ENCODE measurements at places on chromosomes 11 and 22.

DNA sequence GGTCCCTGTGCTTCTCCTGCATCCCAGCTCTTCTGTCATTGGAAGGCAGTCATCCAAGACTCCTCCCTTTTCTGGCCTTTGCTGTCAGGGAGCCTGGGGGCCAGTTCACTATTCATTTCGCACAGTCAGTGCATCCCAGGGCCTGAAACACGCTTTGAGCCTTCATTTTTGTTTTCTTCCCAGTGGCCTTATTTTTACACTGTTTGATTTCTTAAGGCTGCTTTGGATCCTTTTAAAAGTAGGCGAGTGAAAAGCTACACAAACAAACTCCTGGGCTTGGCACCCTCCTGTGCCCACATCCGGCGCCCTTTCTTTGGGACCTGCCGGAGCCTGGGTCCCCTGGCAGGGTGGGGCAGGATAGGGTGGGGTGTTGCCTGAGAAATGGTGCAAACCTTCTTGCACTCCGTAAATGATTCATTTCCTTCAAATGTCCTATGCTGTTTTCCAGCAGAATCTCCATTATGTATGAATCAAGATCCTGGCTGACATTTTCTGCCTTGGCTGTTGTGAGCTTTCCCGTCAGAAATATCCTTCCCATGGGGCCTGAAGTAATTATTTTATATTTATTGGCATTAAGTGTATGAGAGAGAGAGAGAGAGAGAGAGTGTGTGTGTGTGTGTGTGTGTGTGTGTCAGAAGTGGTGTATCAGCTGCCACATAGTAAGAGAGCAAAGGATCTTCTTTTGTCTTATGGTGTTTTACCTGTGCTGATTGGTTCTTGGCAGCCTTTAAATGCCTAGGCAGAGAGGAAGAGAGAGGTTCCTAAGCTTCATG lies 45.6 kb downstream of the BCR start:
- no peak for DNase-seq

DNA sequence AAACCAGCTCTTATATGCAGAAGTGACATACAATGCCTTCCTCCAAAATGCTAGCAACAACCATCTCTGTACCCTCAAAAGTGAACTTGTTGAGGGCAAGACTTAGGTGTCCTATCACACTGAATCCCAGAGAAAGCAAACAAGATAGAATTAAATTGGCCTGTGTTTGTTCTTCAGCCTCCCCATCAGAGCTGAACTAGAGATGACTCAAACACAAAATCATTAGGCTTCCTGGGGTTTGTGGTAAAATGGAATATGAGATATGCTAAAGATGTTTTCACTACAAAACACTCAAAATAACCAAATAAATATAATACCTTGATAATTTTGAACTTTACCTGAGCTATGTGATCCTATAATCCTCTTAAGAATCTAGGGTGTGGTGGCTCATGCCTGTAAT lies 31.6 kb downstream of the ZNF214 start:
- no peak for DNase-seq

DNA sequence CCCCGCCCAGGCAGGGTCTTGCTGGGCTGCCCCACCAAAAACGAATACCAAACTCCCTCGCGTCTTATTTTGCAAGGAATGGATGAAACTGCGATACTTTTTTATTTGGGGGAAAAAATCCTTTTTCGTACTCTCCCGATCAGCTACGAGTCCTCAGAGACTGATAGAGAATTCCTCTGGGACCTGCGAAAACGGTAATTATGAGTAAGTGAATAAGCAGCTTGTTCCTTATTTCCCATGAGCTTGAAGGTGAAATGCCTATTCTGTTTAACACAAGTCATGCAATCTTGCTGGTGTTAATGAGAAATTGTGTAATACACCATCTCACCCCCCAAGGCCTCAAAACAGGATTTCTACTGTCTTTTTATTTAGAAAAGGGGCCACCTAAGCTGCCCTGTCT lies 5.5 kb downstream of the GRK3 start:
- no peak for DNase-seq

GRCh38 chr22:46233231-46233630 lies 16.9 kb downstream of the CDPF1 start:
- no peak for DNase-seq

DNA sequence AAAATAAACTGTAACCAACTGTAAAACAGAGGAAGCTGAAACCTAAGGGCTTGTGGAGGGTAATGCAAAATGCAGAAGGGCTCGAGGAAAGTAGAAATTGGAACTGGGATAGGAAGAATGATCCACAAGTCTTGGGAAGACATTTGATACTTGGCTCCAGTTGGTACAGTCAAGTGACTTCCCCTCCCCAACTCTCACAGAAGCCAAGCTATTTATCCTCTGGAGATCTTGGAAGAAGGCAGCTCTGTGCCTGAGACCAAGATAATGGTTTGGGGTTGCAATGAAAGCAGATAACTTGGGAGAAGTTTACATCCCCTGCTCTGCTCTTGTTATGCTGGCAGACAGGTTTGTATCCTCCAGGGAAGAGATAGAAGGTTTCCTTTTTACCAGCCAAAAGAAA lies 198.9 kb upstream of the ZC3H12C start:
- no peak for DNase-seq

DNA sequence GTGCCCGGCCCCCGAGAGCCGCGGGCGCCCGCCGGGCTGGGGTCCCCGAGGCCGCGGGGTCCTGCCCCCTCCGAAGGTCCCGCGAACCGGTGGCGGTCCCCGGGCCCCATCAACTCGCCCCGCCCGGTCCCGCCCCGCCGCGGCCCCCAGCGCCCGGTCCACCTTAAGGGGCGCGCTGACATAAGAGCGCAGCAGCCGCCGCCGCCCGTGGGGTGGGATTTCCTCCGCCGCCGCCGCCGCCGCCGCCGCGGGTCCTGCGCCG lies at the start of gene ZDHHC8:
Gene ZDHHC8 (plus strand): TSS at position 208 of the 262 bp plus-strand sequence. CDS start 144 bp downstream, outside the sequence.
- DNase-seq: no peak

DNA sequence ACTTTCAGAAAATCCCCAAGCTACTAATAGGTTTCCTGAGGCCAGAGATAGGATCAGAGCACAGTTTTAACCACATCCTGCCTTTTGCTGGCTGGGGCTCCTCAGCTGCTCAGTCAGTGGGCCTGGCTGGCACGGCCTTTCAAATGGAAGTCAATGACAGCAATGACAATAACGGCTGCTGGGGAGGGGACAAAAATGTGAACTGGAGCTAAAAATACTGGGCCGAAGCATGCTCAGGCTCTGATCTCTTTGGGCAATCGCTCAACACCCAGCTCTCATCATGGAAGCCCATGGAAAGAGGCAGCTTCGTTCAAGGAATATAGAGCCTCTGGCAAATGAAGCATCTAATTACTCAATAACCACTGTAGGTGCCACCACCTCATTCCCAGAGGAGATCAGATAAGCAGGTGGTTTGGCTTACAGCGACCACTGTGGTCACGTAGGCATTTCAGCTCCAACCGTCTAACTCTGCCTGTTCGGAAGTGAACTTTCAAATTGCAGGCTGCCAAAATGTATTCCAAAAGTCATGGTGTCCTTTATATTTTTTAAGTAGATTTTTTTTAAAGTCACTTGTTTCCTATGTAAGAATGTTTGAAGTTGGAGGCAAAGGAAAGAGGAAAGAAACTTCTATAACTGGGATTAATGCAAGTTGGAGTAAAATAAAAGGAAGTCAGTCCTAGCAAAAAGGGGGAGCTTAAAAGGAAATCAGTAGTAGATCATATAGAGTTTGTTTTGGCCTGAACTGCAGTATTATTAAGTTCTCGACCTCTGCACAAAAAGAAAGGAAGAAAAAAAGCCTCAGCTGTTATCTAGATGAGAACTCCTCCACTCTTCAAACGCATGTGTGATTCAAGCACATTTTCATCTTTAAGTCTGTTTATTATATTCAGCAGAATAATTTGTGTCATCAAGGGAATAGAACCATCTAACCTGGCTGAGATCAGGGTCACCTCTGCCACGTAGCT lies 14.1 kb downstream of the WT1 start:
- no peak for DNase-seq

DNA sequence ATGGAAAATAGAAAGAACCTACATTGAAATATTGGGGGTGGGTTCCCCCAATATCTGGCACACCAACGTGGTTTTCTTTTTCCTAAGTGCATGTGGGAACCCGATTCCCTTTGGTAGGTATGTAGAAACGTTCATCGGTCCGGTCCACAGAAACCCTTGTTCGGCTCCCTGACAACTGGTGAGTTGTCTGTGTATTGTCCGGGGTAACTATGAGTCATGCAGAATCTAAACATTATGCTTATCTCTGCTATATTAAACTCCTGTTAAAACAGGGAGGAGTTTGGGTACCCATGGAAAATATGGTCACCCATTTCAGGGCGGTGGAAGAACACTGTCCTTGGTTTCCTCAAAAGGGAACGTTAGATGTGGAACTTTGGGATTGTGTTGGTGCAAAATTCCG lies 25.1 kb upstream of the ALDH3B2 start:
- DNase-seq: no peak

- DNase-seq: no peak
These were observed 1.4 kb upstream of the CASP5 start for GRCh38 chr11:105024394-105024793.

DNA sequence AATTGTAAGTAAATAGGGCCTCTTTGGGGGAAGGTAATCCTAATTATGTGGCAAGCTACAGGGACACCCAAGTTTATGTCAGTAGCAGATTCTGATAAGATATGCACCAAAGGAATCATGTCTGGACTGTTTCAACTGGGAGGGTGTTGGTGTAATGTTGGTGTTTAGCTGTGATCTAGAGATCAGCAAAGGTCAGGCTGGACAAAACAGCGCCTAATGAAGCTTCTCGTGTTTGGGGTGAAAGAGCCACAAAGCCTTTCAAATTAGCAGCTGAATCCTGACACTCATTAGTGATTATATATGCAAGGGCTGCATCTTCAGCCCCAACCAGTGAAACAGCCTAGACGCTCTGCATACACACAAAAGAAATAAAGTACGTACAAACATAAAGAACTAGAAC lies 106.3 kb downstream of the MPPED2 start:
- DNase-seq: no peak

GRCh38 chr11:68011051-68011943 lies 1.2 kb downstream of the ALDH3B1 start:
- no peak for DNase-seq

- DNase-seq: peak; percentile 9
These were observed 653 bp downstream of the GRK3 start for GRCh38 chr22:25564979-25565677.

DNA sequence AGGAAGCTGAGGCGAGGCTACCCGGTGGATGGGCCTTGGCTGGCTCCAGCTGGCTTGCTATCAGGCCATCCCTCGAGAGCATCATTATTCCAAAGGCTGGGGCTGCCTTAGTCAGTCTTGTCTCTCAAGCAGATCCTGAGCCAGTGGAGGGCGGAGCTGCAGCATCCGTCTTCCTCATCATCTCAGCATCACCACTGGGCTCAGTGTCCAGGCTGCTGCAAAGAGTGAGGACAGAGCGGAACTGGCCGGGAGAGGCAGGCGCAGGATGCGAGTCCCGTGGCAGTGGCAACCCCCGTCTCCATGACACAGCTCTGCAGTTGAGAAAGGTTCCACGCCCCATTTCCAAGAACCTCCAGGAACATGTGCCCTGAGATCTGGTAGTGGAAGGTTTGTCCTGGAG lies 4.4 kb downstream of the TP53I11 start:
- no peak for DNase-seq

- no peak for DNase-seq
These were observed 50.3 kb downstream of the SHANK2 start for GRCh38 chr11:71201936-71202597.

DNA sequence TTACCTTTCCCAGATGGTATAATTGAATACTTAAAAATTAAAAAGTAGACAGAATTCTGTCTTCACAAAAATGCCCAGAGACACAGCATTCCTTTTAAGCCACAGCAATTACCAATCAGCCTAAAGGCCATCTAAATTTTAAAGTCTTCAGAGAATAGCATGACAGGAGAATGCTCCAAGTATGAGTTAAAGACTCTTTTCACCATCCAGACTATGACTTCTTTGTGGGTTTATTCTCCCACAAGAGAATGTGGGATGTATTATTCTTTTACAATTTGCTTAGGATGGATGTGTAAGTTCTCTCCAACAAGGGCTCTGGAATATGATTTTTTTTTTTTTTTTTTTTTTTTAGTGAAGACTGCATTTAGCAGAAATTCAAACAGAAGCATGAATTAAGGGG lies 249.9 kb downstream of the TTC28 start:
- no peak for DNase-seq

GRCh38 chr11:60069450-60069849 lies 13.0 kb downstream of the MS4A3 start:
- DNase-seq: no peak

GRCh38 chr11:78212586-78213371 lies 24.1 kb downstream of the USP35 start:
- no peak for DNase-seq

GRCh38 chr11:75571625-75572024 lies 9.6 kb downstream of the SERPINH1 start:
- no peak for DNase-seq

GRCh38 chr22:29870574-29870973 lies 12.4 kb upstream of the MTMR3 start:
- no peak for DNase-seq

Measured in RKO (cell line).